Stimulated activated CD4-positive, alpha-beta T cell treated with anti-CD3 and anti-CD28 coated beads, Interleukin-1b, Interleukin-23, amount 100 ng/mL, for 24 hours (primary cell): ENCODE measurements at places on chromosomes 1 and 21.

GRCh38 chr1:99771513-99771918 is 5.1 kb upstream of the FRRS1 start:
- DNase-seq, result no peak

- no peak for DNase-seq
Measured at GRCh38 chr1:197103300-197103699, 36.2 kb upstream of the F13B start.

DNA sequence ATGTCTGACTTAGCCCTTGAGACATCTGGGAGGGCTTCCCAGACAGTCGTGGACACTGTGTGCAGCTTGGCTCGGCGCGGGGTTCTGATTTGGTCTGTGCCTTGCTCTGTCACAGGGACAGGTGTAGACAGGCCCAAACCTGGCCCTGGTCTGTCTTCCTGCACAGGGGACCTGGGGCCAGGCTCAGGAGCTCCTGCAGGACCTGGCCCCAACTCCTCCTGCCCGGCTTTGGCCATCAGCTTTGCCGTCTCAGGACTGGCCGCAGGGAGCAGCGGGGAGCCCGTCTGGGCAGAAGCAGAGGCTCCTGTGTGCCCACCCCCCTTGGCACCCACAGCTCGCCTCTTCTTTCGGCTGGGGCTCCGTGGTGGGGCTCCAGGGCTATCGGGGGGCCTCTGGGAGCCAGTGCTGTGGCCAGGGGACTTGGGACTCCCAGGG is 1.7 kb downstream of the PERM1 start:
- DNase-seq, result no peak

GRCh38 chr1:182586380-182586779 is 2.7 kb downstream of the RNASEL start:
- DNase-seq, result no peak

DNA sequence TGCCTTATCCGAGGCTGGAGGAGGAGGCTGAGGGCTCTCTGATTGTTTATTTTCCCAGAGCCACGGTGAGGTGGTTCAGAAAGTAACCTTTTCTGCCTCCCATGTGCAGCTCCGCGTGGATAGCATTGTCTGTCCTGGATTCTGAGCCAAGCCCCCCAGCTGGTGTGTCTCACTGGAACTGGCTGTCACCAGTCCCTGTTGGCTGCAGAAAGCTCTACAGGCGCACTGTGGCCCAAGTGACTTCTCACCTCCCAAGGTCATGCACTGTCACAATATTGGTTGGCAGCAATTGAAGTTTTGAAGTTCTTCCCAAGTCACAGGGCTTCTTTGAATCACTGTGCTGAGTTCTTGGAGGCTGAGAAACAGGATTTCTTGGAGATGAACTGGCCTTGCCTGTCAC is 8.2 kb downstream of the BMP8A start:
- no peak for DNase-seq

DNA sequence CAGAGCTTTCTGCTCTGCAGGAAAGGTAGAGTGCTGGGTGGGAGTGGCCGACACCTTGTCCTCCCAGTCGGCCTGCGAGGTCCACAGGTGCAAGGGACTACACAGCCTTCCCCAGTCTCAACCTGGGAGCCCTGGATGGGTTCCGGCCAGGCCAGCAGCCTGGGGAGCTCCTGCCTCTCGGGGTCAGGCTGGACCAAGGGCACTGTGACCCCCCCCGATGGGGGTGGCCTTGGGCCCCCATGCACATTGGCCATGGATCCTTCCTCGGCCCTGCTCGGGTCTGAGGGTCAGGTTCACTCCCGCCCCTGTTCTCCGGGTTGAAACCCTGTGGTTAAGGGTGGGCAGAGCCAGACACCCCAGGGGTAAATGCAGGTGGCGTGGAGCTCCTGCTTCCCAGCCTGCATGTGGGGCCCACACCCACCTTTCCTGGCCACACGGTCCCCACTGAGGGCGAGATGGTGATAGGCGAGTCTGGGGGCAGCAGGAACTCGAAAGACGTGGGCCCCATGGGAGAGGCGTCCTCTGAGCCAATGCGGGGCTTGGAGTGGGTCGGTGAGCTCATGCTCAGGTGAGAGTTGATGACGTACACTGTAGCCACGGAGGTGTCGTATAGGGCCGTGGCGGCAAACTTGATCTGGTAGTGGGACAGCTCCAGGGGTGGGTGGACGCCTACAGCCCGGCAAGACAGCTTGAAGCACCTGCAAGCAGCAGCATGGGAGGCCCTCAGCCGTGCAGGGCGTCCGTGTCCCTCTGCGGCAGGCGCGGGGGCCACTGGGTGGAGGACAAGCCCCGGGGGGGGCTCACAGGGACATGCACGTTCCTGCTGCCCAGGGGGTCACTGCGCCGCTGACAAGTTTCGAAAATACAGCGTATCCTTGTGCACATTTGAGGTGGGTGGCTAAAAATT is 10.8 kb upstream of the TMEM52 start:
- DNase-seq, result no peak

DNA sequence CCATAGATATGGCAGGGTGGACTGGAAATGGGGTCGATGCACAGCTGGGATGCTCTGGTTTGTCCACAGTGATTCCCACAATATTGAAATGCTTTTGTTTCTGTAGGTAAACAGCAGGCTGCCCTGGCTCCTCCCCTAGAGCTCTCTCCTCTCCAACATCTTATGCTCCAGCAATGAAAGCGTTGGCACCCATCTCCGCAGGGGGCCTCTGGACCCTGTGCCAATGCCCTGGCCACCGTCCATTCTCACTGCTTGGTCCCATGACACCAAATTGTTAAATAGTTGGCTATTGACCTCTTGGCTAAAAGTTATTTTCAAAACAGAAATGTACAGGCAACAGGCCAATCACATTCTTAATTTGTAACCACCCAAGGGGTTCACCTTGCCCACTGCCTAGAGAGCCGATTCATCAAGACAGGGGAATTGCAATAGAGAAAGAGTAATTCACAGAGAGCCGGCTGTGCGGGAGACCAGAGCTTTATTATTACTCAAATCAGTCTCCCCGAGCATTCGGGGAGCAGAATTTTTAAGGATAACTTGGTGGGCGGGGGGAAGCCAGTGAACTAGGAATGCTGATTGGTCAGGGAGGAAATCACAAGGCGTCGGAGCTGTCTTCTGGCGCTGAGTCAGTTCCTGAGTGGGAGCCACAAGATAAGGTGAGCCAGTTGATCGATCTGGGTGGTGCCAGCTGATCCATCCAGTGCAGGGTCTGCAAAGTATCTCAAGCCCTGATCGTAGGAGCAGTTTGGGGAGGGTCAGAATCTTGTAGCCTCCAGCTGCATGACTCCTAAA is 76.9 kb upstream of the B3GALT5 start:
- DNase-seq, result no peak

DNA sequence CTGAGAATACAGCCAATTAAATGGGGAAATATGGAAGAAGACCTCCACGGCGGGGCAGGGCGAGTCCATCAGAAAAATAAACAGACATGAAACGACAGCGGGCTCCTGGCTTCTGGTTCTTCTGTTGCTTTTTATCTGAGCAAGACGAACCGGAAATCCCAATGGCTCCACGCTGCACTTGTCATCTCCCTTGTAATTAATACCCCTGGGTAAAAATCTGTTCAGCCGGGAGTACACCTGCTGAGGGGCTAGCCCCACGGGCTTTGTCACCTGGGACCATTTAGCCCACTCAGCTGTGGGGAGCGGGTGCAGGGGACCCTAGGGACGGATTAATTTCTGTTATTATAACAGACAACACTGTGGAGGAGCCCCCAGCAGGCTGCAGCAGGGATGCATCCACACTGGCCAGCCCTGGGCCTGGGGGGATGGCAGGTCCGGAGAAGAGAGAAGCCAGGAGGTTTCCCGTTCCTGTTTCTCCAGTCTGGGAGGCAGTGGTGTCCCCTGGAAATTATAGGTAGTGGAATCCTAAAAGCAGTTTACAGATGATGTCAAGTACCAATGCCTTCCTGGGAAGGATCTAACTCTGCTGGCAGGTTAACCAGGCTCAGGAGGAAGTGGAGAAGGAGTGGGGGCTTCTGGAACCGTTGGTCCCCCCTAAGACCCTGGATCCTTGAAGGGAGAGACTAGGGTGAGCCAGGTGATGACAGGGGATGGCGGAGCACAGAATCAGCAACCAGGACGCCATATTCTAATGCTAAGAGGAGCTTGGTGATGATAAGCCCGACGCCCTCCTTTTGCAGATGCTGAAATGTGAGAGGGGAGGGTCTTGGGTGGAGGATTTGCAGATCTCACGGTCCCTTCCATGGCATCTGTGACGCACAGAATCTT is 566.1 kb downstream of the PTPRU start:
- DNase-seq, result no peak

GRCh38 chr1:55446351-55446750 is 231.2 kb upstream of the USP24 start:
- DNase-seq, result no peak

DNA sequence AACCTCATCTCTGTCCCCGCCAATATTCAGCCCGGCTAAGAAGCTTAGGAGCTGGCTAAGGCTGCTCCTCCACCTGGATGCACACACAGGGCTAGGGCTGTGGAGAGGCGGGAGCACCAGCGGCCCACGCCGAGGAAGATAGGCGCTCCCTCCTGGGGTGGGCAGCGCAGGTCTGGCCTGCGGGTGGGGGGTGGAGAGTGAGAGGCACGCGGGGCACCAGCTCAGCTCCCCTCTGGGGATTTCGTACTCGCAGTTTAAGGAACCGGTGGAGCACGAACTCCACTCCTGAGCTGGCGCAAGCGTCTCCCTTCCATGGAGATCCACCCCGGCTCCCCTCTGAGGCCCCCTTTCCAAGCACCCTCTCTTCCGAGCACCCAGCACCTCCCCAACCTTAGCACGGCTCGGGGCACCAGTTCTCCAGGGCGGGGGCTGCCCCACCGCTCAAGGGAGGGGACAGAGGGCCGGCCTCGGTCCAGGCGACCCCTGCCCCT is 433 bp upstream of the KAZN start:
- no peak for DNase-seq

GRCh38 chr1:5109633-5110032 is 455.2 kb downstream of the AJAP1 start:
- no peak for DNase-seq

DNA sequence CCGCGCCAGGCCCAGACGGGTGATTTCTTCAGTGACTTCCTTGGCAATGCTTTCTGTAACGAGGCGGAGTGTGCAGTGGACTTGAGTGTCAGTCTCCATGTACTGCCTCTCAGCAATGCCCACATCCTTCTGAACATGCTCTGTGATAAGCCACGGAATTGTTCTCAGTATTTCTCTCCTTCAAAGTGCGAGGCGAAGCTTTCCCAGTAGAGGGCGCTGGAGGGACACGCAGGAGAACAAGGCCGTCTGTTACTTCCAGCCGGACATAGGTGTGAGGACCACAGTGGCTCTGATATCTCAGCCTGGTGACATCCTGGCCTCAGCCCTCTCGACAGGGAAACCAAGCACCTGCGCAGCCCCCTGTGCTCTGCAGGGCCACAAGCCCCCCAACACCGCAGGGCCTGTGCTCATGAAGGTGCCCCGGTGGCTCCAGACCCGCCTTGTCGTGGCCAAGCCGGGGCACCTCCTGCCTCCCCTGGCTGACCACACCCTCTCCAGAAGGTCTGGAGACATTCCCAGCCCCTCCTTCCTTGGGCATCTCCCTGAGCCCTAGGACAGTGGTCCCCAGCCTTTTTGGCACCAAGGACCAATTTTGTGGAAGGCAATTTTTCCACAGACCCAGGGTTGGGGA is 46.1 kb upstream of the BACE2 start:
- DNase-seq, result peak; percentile 17

DNA sequence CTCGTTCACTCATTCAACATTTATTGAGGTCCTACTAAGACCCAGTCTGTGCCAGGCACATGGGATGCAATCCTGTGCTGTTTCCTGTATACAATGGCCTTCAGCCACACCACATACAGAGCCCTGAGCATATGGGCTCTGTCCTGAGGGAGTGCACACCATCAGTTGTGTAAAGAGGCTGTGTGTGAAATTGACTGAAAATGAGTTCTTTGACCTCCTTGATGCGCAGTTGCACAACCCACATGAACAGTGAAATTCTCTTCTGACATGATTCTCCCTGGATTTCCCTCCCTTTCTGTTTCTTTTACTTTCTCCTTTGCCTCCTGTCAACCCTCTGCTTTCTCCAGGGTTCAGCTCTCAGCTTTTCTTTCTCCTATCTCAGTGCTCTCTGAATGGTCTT is 6.3 kb upstream of the SYT6 start:
- DNase-seq, result no peak

DNA sequence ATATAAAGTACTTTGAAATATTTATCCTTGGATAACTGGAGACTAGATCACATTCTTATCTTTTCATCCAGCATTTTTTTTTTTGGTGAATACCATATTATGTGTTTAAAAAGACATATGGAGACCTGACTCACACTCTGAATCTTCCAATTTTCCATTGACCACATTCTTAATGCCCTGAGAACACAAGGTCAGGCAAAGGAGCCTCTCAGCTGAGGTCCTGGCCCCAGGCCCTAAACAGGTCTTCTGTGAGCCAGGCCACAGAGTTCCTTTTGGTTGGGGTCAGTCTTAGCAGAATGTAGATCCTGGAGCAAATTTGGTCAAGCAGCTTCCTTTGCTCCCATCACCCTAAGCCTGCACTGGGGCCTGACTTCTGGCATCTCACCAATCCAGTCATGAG is 390.1 kb upstream of the ST6GALNAC5 start:
- no peak for DNase-seq

- DNase-seq, result no peak
Measured at GRCh38 chr1:110607536-110608230, 1.5 kb upstream of the KCNA2 start.

GRCh38 chr1:46133181-46133658 is 791 bp upstream of the PIK3R3 start:
- no peak for DNase-seq

DNA sequence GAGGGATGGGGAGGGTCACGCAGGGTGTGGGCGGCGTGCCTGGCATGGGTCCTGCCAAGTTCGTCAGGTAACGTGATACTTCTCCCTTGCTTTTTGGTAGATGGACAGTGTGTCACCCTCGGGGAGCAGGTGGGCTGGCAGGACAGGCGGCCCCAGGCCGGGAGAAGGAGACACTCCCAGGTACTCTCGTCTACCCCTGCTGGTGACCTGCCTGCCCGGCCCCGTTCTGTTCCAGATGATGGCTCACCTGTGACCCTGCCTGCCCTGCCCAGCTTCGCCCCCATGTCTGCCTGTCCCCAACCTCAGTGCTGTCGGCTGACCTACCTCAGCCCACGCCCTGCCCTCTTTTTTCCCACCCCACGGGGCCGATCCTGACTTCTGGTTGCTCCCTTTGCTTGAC is 144.7 kb downstream of the PCBP3 start:
- no peak for DNase-seq

DNA sequence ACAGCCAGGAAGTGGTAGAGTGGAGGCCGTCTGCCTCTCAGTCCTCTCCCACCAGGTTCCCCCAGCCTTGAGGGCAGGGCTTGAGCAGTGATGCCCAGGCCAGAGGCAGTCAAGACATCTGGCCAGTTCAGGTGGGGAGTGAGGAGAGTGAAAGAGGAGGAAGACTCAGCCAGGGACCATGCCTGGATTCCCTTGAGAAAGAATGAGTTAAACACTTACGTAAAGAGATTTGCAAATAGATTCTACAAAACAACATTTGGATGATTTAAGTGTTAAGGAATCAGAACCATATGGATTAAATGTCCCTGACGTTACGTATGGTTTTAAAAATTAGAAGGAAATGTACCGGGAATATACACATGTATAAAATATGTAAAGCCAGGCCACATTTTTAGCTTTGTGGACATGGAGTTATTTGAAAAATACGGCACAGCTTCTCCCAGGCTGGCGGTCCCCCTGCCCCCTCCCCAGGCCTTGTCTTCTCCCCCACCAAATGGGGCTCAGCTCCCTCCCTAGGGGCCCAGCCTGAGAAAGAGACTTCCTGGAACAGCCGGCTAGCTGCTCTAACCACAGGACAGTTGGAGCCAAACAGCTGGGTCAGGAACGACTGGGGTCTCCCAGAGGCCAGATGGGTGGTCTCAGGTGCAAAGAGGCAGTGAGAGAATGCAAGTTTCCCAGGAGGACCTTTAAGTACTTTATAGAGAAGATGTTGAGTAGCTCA is 188.3 kb upstream of the EDN2 start:
- DNase-seq, result no peak
